ENCODE measurements at places on chromosomes 16 and 17. TPM values are rescaled to one million over a fixed set of nuclear protein-coding genes. Genes with fewer than 3 reads are reported as not detected.
A peak's percentile ranks its signal among the peaks of the same experiment; 100 is the strongest.

Gene TPSG1
- not detected for polyA plus RNA-seq

Gene CLDN9
- polyA plus RNA-seq = 0.25 TPM

DNA sequence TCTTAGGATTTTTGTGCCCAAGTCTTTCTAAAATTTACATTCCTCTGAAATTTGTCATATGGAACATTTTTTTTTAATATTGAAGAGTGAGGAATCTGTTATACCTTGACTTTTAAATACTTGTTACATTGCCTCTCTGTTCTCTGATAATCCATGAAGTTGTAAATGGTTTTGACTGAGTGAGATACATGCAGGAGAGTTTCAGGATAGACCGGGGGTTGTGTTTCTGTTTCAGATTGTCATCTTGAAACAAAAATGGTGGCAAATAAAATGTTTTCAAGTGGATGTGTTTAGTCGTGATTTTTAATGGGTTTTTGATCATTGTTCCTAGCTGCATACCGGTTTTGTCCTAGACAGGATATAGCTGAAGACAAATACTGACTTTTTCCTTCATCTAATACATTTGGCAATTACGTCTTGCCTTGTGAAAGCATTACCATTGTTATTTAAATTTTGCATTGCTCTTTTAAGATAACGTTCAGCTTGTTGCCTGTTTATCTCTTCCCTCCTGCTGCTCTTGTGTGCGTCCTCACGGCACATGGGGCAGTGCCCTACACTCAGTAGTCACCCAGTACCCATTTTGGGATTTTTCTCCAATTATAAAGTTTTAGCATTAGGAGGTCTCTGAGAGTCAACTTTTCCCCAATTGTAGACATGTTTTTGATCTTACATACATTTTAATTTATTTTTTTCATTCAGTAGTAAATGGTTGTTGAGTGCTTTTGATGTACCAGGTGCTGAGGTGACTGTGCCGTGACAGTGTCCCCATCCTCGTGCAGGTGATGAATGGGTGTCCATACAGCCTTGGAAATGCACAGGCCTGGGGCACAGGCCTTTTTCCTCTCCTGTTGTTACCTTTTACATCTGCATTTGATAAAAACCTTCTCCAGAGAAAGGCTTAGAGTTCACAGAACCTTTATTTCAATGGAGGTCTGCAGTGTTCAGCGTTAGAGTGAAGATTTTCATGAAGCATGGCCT lies 169.9 kb downstream of the MSI2 start:
- H3K4me1 ChIP-seq = no peaks in the 10 kb centered on the region
- no peak overlapping the region for H3K4me3 ChIP-seq
- no peaks in the 10 kb centered on the region for H3K36me3 ChIP-seq
- no peak overlapping the region for H3K27ac ChIP-seq
- H3K27me3 ChIP-seq = no peaks in the 10 kb centered on the region
- DNase-seq = no peak

DNA sequence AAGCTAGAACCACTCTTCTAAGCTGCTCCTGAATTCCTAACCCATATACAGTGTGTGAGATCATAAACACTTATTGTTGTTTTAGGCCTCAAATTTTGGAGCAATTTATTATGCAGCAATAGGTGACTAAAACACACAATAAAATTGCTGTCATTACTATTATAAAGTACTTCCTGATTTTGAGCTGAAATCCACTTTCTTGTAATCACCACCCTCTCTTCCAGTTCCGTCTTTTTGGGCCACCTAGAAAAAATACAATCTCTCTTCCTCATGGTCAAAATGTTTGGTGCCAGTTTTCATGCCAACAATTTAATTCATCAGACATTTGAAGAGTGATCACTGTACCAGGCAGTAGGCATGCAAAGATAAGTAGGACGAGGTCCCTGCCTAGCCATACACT lies 43.3 kb upstream of the NF1 start:
- no peak overlapping the region for H3K27ac ChIP-seq
- H3K4me3 ChIP-seq = no peak overlapping the region
- H3K36me3 ChIP-seq = no peaks in the 10 kb centered on the region
- H3K4me1 ChIP-seq = no peaks in the 10 kb centered on the region

- no peaks in the 10 kb centered on the region for H3K4me1 ChIP-seq
- H3K4me3 ChIP-seq = no peak overlapping the region
- H3K36me3 ChIP-seq = no peaks in the 10 kb centered on the region
- no peak overlapping the region for H3K27ac ChIP-seq
- no peak for DNase-seq
- H3K27me3 ChIP-seq = no peaks in the 10 kb centered on the region
These were observed 27.0 kb downstream of the CBFB start for GRCh38 chr16:67055712-67056487.

DNA sequence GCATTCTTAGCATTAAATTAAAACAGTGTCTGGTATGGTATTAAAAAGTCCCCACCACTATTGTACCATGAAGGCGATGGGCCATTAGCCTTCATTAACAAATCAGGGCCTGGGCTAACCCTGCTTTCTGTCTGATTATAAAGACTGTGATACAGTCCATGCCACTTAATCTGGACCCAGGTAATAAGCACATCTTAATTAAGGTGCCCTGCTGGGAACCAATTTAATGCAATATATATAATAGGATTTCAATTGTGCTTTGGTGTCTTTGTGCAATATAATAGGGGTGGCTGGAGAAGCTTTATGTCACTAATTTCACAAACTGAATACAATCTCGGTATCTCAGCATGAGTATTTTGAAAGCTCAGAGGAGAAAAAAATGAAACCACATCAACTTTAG lies 64.4 kb upstream of the CDH8 start:
- H3K27ac ChIP-seq = no peak overlapping the region
- H3K4me1 ChIP-seq = no peaks in the 10 kb centered on the region
- no peaks in the 10 kb centered on the region for H3K36me3 ChIP-seq
- DNase-seq = no peak

DNA sequence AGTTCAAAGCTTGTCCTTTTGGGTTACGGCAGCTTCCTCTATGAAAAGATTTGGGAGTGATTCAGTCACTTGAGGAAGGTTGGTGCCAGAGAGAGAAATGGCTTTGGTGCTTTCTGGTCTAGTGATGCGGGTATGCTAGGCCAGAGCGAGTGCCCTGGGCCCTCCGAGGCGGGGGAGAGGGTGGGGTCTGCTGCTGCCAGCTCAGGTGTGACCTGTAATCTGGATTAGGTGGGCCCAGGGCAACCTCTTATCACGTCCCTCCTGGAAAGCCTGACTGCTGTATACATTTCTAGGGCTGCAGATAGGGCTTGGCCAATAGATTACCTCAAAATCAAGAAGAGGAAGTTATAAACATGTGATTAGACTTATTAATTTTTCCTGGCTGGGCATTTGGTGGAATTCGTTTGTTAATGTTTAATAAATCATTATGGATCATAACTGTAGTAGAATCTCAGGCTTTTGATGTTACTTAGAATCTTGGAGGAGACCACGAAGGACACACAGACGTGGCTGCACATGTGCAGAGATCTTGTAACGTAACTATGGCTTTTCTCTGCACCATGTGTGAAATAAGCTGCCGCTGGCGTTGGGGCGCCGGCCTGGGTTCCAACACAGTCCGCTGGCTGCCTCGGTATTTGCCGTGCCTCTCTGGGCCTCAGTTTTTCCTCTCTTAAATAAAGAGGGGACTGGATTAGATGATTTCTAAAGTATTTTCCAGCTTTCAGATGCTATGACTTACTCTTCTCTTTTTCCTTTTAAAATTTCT lies 1.2 kb downstream of the IRF8 start:
- no peaks in the 10 kb centered on the region for H3K27me3 ChIP-seq
- H3K4me3 ChIP-seq = peak overlapping the region; percentile 70
- H3K27ac ChIP-seq = no peak overlapping the region

Gene IGSF6
- polyA plus RNA-seq = 5.7 TPM

DNA sequence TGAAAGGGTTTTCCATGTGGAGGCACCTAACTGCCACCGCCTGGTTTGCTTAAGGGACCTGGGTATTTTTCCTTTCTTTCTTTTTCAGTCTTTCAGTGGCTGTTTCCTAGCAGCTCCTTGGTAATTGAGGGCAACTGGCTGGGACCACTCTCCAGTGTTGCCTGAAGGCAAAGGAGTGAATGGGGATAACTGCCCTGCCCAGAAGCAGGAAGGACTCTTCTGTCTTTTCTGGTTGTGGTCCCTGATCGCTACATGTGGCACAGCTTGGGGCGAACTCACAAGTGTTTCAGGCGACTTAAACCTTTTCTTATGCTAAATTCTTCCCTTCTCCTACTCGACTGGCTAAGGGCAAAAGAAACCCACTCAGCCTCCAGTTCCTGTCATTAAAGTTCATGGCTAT lies 10.1 kb upstream of the TMEM98 start:
- no peaks in the 10 kb centered on the region for H3K36me3 ChIP-seq
- H3K27ac ChIP-seq = no peak overlapping the region
- H3K4me3 ChIP-seq = no peak overlapping the region
- no peaks in the 10 kb centered on the region for H3K27me3 ChIP-seq
- no peaks in the 10 kb centered on the region for H3K4me1 ChIP-seq
- peak; percentile 6 for DNase-seq

GRCh38 chr16:22075043-22075757 lies 17.1 kb upstream of the VWA3A start:
- DNase-seq = no peak
- H3K4me3 ChIP-seq = no peak overlapping the region
- H3K4me1 ChIP-seq = no peaks in the 10 kb centered on the region
- no peaks in the 10 kb centered on the region for H3K36me3 ChIP-seq
- no peak overlapping the region for H3K27ac ChIP-seq

Gene OR1A1
- polyA plus RNA-seq = not detected

- no peaks in the 10 kb centered on the region for H3K4me1 ChIP-seq
- H3K27ac ChIP-seq = no peak overlapping the region
- no peak for DNase-seq
- H3K4me3 ChIP-seq = no peak overlapping the region
- no peaks in the 10 kb centered on the region for H3K36me3 ChIP-seq
- H3K27me3 ChIP-seq = peaks cover 22% of the 10 kb centered on the region
These were observed 3.3 kb downstream of the HOXB1 start for GRCh38 chr17:48527547-48527932.

DNA sequence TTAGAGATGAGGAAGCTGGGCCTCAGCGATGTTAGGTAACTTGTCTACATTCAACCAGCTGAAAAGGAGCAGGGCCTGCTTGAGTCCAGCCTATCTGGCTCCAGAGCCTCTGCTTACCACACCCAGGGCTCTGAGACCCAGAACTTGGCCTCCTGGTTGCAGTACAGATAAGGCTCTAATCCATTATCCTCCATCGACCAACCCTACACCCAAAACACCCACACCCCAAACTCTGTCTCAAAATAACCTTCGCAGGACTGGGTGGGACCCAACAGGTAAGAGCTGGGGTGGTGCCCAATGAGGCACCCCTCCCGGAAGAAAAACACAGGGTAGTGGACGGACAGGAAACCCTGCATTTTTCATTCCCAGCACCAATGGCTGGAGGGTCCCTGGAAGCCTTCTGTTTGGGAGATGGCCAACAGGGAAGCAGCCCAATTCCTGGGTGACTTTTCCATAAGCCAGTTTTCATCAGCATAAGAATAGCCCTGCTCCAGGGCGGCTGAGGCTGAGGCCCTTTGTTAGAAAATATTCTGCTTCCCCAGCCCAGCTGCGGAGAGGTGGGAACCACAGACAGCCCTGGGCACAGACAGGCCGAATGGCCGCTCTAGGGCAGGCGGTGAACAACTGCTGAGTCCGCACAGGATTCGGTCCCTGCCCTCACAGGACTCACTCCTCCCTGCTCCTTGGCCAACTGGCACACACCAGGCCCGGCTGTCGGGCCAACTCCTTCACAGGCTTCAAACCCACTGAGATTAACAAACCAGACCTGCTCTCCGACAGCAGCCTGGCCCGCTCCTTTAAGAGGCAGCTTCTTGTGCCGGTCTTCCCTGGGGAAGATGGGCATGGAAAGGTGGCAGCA lies 9.8 kb downstream of the SMIM5 start:
- no peak overlapping the region for H3K4me3 ChIP-seq
- peak; percentile 69 for DNase-seq

Gene CCL13
- polyA plus RNA-seq = 0.12 TPM

DNA sequence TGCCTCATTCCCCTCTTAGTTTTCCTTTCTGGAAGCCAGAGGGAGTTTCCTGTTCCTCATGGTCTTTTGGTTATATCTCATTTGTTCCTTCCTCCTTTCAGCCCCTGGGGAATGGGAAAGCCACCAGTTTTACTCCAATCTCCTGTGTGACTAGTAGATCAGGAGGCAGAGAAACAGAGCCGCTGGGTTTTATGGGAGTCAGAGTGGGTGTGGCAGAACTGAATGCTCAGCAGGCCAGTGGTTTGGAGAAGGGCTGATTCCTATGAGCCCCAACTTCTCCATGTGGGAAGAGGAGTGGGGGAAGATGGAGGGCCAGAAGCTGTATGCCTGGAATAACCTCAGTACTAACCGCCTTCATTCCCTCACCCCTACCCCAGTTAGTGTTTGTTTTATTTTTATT lies 4.1 kb downstream of the DNAH2 start:
- H3K36me3 ChIP-seq = no peaks in the 10 kb centered on the region
- no peak for DNase-seq
- no peak overlapping the region for H3K4me3 ChIP-seq
- peaks cover 2% of the 10 kb centered on the region for H3K27me3 ChIP-seq

GRCh38 chr17:58447039-58447975 lies 30.0 kb upstream of the RNF43 start:
- peak; percentile 74 for DNase-seq
- H3K27ac ChIP-seq = no peak overlapping the region
- H3K4me3 ChIP-seq = no peak overlapping the region
- no peaks in the 10 kb centered on the region for H3K27me3 ChIP-seq

GRCh38 chr16:17926866-17927399 lies 409.6 kb downstream of the NPIPA8 start:
- DNase-seq = no peak
- no peaks in the 10 kb centered on the region for H3K27me3 ChIP-seq
- no peaks in the 10 kb centered on the region for H3K4me1 ChIP-seq
- no peaks in the 10 kb centered on the region for H3K36me3 ChIP-seq

Gene TBC1D28
- polyA plus RNA-seq = not detected

Gene TBKBP1
- polyA plus RNA-seq = 2.0 TPM

DNA sequence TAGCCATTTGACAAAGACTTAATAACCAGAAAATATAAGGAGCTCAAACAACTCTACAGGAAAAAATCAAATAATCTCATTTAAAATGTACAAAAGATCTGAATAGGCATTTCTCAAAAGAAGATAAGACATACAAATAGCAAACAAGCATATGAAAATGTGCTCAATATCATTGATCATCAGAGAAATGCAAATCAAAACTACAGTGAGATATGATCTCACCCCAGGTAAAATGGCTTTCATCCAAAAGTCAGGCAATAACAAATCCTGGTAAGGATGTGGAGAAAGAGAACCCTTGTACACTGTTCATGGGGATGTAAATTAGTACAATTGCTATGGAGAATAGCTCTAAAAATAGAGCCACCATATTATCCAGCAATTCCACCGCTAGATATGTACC lies 43.1 kb downstream of the HSD17B2 start:
- no peaks in the 10 kb centered on the region for H3K27me3 ChIP-seq
- H3K4me3 ChIP-seq = no peak overlapping the region
- H3K36me3 ChIP-seq = peaks cover 8% of the 10 kb centered on the region
- H3K27ac ChIP-seq = peak overlapping the region; percentile 15
- DNase-seq = no peak
- H3K4me1 ChIP-seq = peaks cover 34% of the 10 kb centered on the region

- no peak overlapping the region for H3K27ac ChIP-seq
- H3K36me3 ChIP-seq = no peaks in the 10 kb centered on the region
- no peaks in the 10 kb centered on the region for H3K27me3 ChIP-seq
- no peak overlapping the region for H3K4me3 ChIP-seq
- H3K4me1 ChIP-seq = peaks cover 8% of the 10 kb centered on the region
- DNase-seq = peak; percentile 36
These were observed 41.2 kb upstream of the HAPSTR1 start for GRCh38 chr16:9050102-9050830.

GRCh38 chr16:56728980-56729734 lies 772 bp upstream of the NUP93 start:
- no peaks in the 10 kb centered on the region for H3K36me3 ChIP-seq
- H3K27ac ChIP-seq = peak overlapping the region; percentile 78
- H3K4me1 ChIP-seq = peaks cover 16% of the 10 kb centered on the region
- H3K4me3 ChIP-seq = peak overlapping the region; percentile 64
- no peaks in the 10 kb centered on the region for H3K27me3 ChIP-seq

Gene ACSM5
- 114 TPM for polyA plus RNA-seq
